ENCODE measurements at places on chromosomes 3 and 15.

GRCh38 chr15:83430441-83430840 lies 16.7 kb upstream of the SH3GL3 start:
- DNase-seq = no peak

- DNase-seq = no peak
Measured at GRCh38 chr3:1616744-1617143, 481.9 kb upstream of the CNTN4 start.

GRCh38 chr15:90349821-90350220 lies 2.3 kb upstream of the ZNF774 start:
- no peak for DNase-seq

DNA sequence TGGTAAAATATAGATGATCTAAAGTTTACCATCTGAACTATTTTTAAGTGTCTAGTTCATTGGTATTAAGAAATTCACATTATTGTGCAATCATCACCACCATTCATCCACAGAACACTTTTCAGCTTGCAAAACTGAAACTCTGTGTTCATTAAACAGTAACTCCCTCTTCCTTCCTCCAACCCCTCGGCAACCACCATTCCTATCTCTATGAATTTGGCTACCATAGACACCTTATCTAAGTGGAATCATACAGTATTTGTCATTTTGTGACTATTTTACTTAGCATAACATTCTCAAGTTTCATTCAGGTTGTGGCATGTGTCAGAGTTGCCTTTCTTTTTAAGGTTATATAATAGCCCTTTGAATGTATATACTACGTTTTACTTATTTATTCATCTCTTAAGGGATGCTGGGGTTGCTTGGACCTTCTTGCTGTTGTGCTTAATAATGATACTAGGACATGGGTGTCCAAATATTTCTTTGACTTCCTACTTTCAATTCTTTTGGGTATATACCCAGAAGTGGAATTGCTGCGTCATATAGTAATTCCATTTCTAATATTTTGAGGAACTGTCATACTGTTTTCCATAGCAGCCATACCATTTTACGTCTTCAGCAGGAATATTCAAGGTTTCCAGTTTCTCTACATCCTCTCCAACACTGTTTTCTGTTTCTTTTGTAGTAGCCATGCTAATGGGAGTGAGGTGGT lies 20.9 kb downstream of the KAT2B start:
- DNase-seq = no peak

DNA sequence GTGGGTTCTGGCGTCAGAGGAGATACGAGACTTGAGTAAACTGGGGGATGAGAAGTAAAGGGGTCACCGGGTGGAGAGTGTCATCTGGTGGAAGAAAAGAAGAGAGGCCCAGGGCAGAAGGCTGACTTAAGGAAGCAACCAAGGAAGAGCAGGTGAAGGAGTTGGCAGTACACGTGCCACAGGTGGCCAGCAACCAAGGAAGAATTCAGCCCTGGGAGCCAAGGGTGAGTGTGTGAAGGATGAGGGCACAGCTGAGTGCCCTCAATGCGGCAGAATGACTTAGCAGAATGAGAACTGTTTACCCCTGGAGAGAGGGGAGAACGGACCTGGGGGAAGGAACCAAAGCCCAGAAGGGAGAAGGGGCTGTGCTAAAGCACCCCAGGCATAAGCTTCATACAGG lies 71.3 kb downstream of the WHAMM start:
- no peak for DNase-seq

GRCh38 chr3:66938338-66938963 lies 59.7 kb upstream of the KBTBD8 start:
- DNase-seq = no peak

GRCh38 chr3:172257648-172258400 lies 190.4 kb downstream of the GHSR start:
- DNase-seq = no peak

- DNase-seq = no peak
Measured at GRCh38 chr3:197212290-197212689, 86.1 kb downstream of the DLG1 start.

- peak; percentile 50 for DNase-seq
Measured at GRCh38 chr3:169769287-169770181, at the start of gene ACTRT3. ACTRT3 (minus strand) TSS chr3:169769561; CDS start chr3:169769520, 41 bp downstream.

DNA sequence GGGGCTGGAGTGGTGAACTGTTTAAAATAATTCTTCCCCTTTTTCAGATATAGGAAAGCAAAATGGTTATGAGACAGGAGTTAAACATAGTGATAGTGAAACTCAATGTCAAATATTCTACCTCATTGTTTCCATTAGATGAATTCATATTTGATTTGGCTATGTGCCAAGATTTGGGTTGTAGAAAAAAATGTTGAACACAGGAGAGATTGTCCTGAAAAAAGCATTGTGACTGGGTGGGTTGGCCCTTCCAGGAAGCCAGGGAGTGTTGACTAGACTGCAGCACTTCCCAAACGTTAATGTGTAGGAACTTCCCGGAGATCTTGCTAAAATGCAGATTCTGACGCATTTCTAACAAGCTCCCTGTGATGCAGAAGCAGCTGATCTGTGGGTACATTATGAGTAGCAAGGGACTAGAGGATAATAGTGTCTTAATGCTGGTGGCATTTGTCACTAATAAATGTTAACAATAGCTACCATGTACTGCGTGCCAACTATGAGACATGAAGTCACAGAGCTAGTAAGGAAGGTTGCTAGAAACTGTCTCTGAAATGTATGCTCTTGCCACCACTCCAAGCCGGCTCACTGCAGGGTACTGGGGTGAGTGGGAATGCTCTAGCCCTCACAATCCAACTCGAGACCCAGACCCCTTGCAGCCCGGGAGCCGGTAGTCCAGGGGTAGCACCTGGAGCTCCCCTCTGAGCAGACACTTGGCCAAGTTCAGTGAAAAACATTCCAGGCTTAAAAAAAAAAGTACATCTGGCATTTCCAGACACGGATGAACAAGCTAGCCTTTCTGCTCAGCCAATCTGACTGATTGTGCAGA lies 120.6 kb downstream of the CD47 start:
- peak; percentile 7 for DNase-seq

DNA sequence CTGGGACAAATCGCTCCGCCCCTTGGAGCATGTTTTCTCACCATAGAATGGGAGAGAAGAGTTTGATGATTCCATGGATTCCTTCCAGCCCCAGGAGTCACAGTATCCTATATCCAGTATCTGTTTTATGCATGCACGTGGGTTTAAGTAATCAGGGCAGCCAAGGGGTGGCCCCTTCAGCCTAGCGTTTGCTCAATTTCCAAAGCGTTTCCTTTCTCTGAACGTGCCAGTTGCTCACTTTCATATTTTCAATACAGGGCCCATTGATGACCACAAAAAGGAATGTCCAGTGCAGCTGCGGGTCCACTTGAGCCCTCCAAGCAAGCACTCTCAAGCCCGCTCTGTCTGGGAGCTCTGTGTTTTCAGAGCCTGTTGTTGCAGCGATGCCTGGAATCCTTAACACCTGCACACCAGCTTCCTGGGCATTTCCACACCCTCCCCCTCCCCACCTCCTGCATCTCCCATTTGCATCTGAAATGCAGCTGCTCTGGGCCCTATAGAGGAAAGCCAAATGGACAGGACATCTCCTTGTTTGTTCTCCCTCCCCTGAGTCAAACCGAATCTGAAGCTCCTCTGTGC lies 164.3 kb upstream of the LPP start:
- DNase-seq = no peak

- no peak for DNase-seq
Measured at GRCh38 chr3:47120138-47120537, 43.8 kb downstream of the SETD2 start.

DNA sequence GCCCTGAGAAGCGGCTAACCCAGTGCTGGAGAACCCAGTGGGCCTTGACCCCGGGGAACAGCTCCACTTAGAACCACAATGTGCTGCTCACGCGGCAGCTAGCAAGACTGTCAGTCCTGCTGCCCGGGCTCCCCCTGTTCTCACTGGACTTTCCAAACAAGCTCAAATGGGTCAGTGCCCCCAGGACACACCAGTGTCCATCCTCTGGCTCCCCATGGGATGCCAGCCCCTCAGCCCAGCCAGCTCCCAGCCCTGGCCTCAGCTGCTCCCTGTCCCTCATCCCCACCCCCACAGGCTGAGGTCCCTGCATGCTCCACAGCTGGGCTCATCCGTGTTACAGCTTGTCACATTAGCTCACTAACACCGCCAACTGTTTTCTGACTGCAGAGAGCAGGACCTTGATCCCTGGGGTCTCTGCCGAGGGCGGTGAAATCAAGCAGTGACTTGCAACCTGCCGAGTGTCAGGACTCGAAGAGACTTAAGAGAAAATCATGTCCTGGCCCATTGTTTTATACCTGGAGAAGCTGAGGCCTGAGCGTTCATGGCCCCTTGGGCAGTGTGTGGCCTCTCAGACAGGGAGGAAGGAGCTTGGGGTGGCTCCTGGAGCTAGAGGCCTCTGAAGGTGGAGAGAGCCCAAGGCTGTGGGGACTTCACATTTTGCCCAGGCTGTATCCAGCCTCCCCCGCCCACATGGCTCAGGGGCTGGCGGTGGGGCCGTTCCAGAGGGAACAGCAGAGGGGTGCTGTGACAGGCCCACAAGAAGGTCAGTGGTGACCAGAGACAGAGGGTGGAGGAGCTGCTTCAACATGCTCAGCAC lies 157.5 kb downstream of the MEGF11 start:
- DNase-seq = no peak

DNA sequence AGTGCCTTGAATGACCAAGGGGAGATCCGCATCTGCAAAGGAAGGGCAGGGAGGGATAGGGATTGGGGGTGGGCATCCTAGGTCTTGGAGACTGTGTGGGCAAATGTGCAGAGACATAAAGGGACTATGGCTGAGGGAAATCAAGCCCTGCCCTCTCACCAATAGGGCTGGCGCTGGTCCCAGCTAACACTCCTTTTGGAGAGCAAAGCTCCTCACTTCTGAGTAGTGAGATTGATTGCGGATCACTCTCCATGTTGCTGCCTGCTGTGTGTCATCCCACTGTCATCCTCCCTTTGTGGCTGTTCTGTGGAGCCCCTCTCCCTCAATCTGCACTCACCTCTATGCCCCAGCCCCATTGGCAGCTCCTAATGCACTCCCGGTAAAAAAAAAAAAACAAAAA lies 2.2 kb upstream of the CELSR3 start:
- no peak for DNase-seq

DNA sequence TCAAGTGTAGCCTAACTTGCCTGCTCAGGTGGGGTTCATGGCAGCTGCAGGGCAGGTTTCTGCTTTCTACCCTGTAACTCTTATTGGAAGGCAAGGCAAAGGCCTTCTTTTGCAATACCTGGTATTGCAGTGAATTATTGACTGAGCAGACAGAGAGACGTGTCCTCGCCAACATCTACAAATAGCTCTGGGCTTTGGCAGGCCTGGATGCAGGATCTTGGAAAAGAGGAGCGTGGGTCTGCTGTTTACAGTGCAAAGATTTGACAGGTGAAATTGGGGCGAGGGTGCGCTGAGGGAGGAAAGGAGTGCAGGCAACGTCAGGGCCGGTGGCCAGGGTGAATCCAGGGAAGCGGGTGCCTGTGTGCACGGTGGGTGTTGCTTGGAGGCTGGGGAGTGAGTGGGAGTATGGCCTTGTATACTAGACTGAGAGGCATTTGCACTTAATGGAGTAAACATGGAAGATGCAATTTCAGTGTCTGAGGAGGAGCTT lies 44.5 kb downstream of the ST6GAL1 start:
- no peak for DNase-seq

DNA sequence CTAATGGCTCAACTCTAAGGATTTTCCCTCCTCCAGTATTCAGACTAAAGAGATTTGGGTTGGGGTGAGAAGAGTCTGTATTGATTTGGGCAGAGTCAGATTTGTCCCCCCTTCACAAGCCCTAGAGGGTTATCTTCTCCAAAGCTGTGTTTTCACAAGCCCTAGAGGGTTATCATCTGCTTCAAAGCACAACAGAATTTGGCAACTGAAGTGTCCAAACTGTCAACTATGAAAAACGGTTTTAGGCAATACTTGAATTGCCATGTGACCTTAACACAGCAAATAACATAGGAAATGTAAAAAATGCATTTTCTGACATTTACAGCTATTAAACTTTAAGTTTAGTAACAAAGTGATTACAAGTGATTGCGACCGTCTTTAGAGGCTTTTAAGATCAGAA lies 119.9 kb downstream of the IMPG2 start:
- DNase-seq = no peak

- no peak for DNase-seq
Measured at GRCh38 chr3:164752812-164753211, 325.5 kb downstream of the SI start.

GRCh38 chr3:43286841-43287499 lies 630 bp downstream of the SNRK start:
- peak; percentile 6 for DNase-seq

GRCh38 chr15:31296646-31297574 lies 29.7 kb upstream of the KLF13 start:
- DNase-seq = no peak

- no peak for DNase-seq
Measured at GRCh38 chr3:39038165-39038564, 13.6 kb downstream of the SCN11A start.

DNA sequence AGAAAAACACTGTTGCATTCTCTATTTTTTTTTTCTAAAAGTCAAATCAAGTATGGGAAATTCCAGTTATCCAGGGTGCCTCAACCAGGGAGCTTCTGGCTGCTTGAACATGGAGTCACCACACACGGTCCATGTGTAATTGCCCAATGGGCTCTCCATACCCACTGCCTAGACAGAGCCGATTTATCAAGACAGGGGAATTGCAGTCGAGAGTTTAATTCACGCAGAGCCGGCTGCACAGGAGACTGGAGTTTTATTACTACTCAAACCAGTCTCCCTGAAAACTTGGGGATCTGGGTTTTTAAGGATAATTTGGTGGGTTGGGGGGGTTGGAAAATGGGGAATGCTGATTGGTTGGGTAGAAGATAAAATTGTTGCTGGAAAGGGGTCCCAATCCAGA lies 149.8 kb downstream of the TJP1 start:
- no peak for DNase-seq

DNA sequence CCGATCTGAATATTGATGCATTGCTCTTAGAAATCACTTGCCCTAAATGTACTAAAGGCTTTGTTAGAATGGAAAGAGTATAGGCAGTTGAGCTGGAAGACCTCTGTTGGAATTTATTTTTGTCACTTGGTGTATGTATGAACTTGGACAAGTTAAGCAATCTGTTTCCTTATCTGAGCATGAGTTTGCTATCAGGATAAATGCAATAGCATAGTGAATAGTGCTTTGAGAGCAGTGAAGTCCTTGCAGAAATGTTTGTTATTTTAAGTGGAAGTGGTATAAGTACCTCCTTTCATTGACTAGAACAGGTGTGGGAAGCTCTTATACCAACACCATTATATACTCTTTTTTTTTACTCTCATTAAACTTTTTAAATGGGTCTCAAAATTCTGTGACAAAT lies 146.4 kb upstream of the ONECUT1 start:
- DNase-seq = no peak

GRCh38 chr3:141266797-141267555 lies 35.4 kb downstream of the PXYLP1 start:
- DNase-seq = no peak

- peak; percentile 12 for DNase-seq
Measured at GRCh38 chr15:55587321-55588069, 650 bp downstream of the PYGO1 start.
